ENCODE measurements at places on chromosomes 11 and 22. TPM values are rescaled to one million over a fixed set of nuclear protein-coding genes. Genes with fewer than 3 reads are reported as not detected.

OR8A1 gene
- not detected for total RNA-seq

CNTN5 gene
- 0.14 TPM for total RNA-seq

SAA1 gene
- total RNA-seq = 19.0 TPM

KLHL22 gene
- 11.0 TPM for total RNA-seq

CEND1 gene
- total RNA-seq = 0.19 TPM

PATE4 gene
- not detected for total RNA-seq

SYT9 gene
- 0.05 TPM for total RNA-seq

NAALADL1 gene
- 5.1 TPM for total RNA-seq

SPA17 gene
- total RNA-seq = 11.3 TPM

MRGPRX1 gene
- not detected for total RNA-seq

ABTB2 gene
- 1.6 TPM for total RNA-seq

FGF4 gene
- 0.09 TPM for total RNA-seq

BANF1 gene
- 64.7 TPM for total RNA-seq

MS4A1 gene
- total RNA-seq = 27.5 TPM

LMO1 gene
- 0.05 TPM for total RNA-seq

IGF2 gene
- 38.2 TPM for total RNA-seq

MEI1 gene
- total RNA-seq = 9.2 TPM

Data from thymus (tissue), 14 donors.